Midbrain (tissue), 1 donor: ENCODE measurements at places on chromosomes 5 and 9.

- DNase-seq, result no peak
Measured at GRCh38 chr9:82570226-82570625, 492.7 kb downstream of the RASEF start.

GRCh38 chr9:136605988-136606660 lies 56.6 kb upstream of the EGFL7 start:
- DNase-seq, result peak; percentile 64

- DNase-seq, result no peak
Measured at GRCh38 chr5:153372425-153373129, 117.9 kb upstream of the GRIA1 start.

- DNase-seq, result no peak
Measured at GRCh38 chr5:76863001-76863400, 13.2 kb downstream of the S100Z start.

GRCh38 chr5:69024241-69024651 lies 69.6 kb upstream of the SLC30A5 start:
- DNase-seq, result peak; percentile 68

- DNase-seq, result no peak
Measured at GRCh38 chr5:115985802-115986757, 23.8 kb downstream of the LVRN start.

DNA sequence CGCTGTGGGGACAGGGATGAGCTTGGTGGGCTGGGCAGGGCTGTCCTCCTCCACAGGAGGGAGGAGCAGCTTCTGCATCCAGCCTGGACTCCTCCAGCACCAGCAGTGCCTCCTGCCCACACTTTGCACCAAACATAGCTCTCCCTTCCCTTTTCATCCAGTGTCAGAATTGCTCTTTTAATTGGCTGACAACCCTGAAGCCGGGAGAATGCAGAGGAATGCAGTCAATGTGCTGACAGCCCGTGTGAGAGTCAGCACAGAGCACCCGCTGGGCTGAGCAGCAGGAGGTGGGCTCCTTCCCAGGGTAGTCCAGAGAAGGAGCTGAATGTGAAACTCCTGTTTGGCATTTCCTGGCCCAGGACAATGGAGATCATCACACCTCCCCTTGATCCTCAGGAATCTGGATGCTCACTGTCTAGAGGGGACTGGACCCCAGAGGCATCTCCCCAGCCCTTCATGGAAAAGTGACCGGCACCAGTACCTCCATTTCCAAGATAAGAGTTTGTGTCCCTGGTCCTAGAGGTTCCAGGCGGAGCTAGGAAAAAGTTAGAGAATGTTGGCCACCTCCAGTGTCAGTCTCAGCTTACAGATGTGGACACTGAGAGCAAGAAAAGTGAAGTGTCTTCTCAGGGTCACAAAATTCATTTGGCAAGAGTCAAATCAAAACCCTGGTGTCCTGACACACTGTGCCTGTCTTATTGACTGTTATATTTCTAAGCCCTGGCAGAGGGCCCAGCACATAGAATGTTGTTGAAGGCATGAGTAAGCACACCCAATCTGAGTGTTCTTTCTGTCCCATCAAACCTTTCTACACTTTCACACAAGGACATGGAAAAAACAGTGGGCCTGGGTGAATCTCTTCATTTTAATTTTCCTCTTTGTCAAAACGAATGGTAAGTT lies 202.1 kb downstream of the SNX18 start:
- no peak for DNase-seq

- no peak for DNase-seq
Measured at GRCh38 chr9:98826716-98827115, 19.2 kb downstream of the GALNT12 start.

DNA sequence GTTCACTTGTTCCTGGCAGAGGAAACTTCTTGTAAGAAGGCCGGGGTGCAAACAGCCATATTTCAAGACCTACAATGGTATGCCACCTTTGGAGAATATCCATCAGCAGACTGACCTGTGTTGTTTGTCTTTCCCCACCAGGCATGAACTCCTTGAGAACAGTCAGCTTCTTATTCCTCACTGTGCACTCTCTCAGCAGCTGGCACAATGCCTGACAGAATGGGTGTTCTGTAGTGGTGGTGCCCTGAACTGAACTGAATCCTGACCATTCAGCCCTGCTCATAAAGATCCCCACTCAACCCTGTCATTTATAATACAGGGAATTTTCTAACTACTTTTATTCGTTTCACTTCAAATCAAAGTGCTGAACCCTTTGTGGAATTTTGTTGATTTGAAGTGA lies 206.9 kb downstream of the COX7C start:
- DNase-seq, result no peak

GRCh38 chr5:21219966-21220365 lies 1232.0 kb upstream of the CDH18 start:
- no peak for DNase-seq

- DNase-seq, result no peak
Measured at GRCh38 chr9:90219548-90220118, 423.0 kb downstream of the DIRAS2 start.

DNA sequence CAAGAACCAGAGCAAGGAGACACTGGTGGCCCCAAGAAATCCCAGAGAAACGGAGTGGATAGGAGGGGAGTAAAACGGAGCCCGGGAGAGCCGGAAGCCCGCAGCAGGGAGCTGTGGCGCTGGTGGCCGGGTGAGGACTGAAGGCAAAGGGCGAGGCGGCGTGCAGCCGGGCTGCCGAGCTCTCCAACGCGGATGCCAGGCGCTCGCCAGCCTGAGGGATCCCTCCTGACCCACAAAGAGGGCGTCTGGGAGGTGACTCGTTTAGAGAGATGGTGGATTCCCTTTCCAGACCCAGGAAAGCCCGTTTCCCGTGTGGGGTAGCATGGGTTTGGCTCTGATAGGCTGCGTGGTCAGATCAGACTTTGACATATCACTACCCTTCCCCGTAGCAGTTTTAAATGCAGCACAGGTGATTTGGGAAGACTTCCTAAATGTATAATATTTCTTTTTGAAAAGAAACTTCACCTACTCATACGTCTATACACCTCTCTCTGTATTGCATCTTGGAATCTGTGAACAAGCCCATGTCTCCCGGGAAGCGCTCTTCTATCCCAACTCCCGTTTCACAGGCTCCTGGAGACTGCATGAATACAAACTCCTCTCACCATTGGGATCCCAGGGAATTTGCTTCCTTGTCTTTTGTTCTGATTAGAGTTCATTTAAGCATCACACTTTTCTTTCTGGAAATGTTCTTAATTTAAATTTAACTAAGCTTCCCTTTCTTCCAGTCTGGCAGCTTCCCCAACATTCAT lies 158.1 kb downstream of the C9orf152 start:
- no peak for DNase-seq

DNA sequence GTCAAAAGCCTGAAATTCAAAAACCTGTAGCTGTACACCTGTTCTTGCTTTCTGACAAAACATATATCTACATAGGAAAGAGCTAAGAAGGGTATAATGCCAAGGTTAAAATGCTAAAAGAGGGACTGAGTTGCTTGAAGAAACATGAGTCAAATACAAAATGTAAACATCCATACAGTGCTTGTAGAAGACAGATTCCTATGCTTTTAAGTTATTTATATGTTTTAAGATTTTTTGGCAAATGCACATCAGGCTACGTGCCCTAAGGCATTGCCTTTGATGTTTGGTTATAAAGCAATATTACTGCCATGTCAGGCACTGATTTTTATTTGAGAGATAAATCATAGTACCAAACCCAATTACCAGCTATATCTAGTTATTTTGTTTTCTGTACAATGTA lies 269.0 kb downstream of the EDIL3 start:
- no peak for DNase-seq

GRCh38 chr9:116067566-116067965 lies 86.0 kb upstream of the PAPPA start:
- DNase-seq, result no peak

GRCh38 chr5:19462019-19462418 lies 526.0 kb downstream of the CDH18 start:
- no peak for DNase-seq

- no peak for DNase-seq
Measured at GRCh38 chr9:112094948-112095681, 80.0 kb downstream of the SUSD1 start.

DNA sequence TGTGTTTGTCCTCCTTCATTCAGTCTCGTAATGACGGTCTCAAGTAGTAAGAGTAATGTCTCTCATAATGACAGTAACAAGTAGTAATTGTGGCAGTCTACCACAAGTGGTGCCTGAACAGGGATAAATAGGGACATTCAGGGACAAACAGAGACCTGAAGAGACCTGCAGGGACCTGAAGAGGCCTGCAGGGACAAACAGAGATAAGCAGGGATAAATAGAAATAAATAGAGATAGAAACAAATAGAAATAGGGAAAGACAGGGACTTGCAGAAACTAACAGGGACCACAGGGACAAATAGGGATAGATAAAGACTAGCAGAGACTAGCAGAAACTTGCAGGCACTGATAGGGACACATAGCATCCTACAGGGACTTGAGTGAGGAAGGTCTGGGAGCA lies 7.9 kb downstream of the UGT3A2 start:
- DNase-seq, result no peak

- DNase-seq, result no peak
Measured at GRCh38 chr5:136810261-136810801, 445.0 kb upstream of the TRPC7 start.

GRCh38 chr5:13189532-13189931 lies 755.0 kb downstream of the DNAH5 start:
- DNase-seq, result no peak

DNA sequence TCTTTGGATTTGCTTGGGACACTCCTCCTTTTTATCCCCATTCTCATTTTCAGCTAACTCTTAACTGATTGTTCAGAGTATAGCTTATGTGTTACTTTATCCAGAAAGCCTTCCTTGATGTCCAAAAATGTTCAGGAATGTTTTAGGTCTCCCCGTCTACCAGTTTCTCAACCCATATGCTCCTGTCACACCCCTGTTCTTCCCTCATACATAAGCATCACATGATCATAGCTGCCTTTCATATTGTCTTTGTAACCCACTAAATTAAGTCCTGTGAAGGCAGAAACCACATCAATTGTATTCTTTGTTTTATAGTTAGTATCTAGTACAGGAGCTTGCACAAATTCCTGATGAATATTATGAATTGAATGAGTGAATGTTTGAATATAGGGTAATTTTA lies 321.9 kb upstream of the ACTBL2 start:
- DNase-seq, result no peak

DNA sequence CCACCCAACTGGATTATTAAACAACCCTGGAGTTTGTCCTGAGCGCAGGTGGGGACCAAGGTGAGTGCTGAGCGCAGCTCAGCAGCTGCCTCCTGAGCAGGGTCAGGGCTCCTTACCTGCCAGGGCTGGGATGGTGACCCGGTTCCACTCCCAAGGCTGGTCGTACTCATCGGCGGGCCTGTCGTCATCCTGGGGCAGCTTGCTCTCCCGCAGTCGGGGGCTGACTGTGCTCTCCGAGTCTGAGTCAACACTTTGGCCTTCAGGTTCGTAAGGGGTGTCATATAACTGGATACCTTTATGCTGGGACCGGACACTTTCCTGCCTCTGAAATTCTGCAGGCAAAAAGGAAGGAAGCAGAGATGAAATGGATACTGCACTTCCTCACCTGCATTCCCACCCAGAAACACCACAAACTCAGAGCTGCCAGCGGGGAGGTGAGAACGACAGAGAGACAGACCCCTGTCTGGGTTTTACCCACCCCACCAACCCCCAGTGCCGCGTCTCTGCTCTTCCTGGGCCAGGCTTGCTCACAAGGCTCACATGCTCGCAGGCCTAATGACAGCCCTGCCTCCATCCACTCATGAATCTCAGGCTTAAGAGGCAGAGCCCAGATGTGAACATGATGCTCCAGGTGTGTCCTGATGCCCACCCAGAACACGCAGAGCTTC lies 70.7 kb upstream of the SLC25A51 start:
- no peak for DNase-seq

GRCh38 chr5:7754997-7755596 lies 95.8 kb downstream of the CFAP90 start:
- DNase-seq, result peak; percentile 30

- DNase-seq, result no peak
Measured at GRCh38 chr5:111261610-111262009, 37.4 kb downstream of the CAMK4 start.

GRCh38 chr5:67807439-67807888 lies 408.1 kb upstream of the PIK3R1 start:
- no peak for DNase-seq

GRCh38 chr5:39640552-39640951 lies 215.8 kb upstream of the DAB2 start:
- no peak for DNase-seq

- DNase-seq, result no peak
Measured at GRCh38 chr9:15244001-15244441, 63.0 kb downstream of the TTC39B start.

- no peak for DNase-seq
Measured at GRCh38 chr5:119655061-119655460, 25.7 kb downstream of the FAM170A start.

DNA sequence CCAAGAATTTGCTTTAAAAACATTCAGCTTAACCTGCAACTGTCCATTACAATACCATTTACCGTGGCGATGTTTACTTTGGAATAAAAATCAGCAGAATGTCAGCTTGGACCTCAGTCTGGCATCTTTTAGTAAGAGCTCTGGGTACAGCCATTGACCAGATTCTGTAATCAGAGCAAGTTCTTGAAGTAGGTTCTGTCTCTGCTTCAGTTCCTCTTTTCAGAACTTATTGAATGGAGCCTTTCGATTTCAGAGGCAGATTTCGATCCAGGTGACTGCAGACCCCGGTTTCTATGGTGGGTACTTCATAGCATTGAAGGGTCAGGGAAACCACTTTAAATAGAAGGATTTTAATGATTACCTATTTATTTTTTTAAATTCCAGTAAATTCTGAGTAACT lies 53.4 kb upstream of the SV2C start:
- no peak for DNase-seq

DNA sequence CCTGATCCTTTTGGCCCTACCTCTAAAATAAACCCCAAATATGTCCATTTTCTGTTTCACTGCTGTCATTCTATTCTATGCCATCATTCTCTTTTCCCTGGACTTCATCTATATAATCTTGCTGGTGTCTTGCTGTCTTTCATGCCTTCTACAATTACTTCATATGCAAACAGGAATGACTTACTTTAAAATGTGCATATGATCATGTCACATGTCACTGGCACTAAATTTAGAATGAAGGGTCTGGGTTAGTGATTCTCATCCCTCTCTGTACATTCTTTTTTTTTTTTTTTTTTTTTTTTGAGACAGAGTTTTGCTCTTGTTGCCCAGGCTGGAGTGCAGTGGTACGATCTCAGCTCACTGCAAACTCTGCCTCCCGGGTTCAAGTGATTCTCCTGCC lies 22.9 kb downstream of the FAF2 start:
- DNase-seq, result no peak

- DNase-seq, result no peak
Measured at GRCh38 chr5:102853680-102854079, 98.6 kb downstream of the PAM start.

GRCh38 chr5:173718469-173718868 lies 102.0 kb upstream of the BOD1 start:
- no peak for DNase-seq

- no peak for DNase-seq
Measured at GRCh38 chr9:78031444-78031892, at the start of gene GNAQ. GNAQ (minus strand) TSS chr9:78031811; CDS start chr9:78031235, 576 bp downstream.

DNA sequence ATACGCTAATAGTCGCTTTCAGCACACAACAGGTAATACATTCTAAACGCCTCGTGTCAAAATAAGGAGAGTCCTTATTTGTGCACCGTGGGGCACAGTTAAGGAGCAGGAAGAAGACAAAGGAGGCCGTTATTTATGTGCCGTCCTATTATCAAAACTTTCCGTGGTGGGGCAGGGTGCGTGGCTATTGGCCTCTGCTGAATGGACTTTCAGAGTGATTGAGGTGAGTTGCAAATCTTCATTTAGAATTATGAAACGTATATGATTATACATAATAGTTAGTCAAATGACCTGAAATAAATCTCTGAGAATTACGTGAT lies 833 bp downstream of the C5orf24 start:
- DNase-seq, result no peak
